ENCODE measurements at places on chromosomes 4 and X. TPM values are rescaled to one million over a fixed set of nuclear protein-coding genes. Genes with fewer than 3 reads are reported as not detected.

The ERCC6L gene
- total RNA-seq, result 5.4 TPM

DNA sequence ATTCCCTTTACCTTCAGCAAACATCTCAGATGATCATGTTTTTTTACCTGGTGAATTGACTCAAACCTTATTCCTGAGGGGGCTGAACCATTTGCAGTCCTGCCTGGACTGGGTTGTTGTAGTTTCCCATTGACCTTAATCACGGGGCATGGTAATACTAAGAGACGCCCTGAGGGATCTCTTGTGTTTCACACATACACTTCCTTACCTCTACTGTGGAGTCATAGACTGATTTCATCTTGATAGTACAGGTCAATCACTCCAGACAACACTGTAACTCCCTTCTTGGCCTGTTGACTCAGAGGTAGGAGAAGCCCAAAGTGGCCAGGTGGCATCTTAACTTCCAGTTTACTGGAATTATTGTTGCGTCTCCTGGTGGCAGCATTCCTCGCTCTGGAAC, 1064.0 kb upstream of the PCDH10 start:
- no peak for DNase-seq

GRCh38 chrX:8729811-8730210, 2.1 kb downstream of the ANOS1 start:
- no peak for DNase-seq

DNA sequence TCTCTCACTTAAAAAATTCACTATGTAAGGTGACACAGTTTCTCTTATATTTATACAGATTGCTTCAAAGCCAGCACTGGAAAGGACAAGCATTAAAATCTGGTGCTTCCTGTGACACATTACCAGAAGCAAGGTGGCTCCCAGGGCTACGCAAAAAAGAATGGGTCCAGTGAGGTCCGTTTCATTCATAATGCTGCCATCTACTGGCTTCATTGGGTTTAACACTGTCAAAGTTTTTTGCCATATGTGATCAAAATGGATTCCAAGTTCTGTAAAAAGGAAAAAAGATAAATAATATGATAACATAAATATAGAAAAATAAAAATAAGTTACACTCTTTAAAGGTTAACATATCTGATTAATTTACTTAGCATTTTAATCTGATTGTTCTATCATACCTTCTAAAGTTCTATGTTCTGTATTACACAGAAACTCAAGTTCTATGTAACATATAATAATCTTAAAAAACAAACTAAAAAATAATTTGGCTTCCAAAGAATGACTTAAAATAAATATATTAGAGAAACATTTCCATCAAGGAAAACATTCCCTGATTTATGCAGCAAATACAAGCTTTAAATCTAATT, 22.1 kb downstream of the YIPF7 start:
- peak; percentile 43 for DNase-seq

Data from IMR-90 (cell line).